Smooth muscle cell of the brain vasculature (primary cell): ENCODE measurements at places on chromosomes 1 and 21.

DNA sequence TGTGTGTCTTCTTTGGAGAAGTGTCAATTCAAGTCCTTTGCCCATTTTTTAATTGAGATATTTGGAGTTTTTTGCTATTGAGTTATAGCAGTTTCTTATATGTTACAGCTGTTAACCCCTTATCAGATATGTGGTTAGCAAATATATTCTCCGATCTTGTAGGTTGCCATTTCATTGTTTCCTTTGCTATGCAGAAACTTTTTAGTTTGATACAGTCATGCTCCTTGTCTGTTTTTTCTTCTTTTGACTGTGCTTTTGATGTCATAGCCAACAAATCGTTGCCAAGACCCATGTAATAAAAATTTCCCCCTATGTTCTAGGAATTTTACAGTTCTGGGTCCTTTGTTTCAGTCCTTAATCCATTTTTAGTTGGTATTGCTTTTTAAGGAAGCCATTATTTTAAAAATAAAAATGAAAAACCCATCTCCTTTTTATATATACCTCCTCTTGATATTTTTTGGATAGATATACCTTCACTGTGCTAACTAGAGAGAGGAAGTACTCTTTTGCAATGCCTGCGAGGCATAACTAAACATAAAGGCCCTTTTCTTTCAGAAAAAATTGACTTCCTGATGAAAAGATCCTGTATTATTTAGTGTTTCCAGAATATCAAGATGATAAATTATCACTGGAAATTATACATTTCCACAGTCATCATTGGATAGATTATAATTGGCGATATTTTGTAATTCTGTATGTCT lies 127.8 kb downstream of the HS2ST1 start:
- DNase-seq = no peak

GRCh38 chr1:198417039-198417438 lies 123.4 kb downstream of the ATP6V1G3 start:
- no peak for DNase-seq

DNA sequence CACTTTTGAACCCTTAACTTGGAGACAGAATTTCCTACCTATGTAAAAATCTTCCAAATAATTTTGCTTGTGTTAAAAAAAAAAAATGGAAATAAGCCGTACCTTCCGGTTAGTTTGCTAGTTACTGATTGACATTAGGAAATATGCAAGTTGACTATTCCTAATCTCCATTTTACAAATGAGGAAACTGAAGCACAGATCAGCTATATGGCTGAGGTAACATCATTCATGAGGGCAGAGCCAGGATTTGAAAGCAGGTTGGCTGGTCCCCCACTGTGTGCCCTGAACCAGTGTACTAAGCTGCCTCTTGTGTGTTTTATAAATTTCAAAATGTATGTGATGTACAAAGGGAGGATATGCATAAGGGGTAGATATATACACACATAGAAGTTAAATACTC lies 29.6 kb downstream of the BACE2 start:
- DNase-seq = no peak

DNA sequence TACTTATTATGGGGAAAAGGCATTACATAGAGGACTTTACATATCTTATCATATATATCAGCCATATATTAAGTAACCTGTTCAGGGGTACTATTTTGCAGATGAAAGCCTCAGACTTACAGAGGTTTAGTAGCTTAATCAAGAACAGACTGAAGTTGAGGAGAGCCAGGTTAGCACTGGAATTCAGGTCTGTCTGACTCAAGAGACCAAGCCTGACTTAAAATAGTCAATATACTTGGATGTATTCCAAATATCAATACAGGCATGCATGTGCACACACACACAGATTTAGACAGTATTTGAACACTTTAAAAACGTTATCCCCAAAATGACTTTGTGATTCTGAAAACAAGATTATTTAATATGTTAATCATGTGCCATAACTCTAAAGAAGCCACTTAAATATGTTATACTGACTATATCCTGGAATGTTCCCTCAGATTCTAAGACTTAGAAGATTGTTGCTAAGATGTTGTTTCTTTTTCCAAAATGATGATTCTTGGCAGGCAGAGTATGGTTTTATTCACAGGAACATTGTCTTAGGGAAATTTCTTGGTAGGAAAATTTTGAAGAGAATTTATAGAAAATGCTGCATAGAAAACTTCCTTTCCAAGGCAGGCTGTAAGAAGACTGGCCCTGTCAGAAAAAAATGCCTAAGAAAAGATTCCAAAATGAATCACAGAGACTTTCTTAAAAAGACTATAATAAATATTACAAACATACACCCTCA lies 61.6 kb downstream of the ADAMTS1 start:
- no peak for DNase-seq
